ENCODE measurements at places on chromosomes 5 and 9. TPM values are rescaled to one million over a fixed set of nuclear protein-coding genes. Genes with fewer than 3 reads are reported as not detected.

GRCh38 chr9:9753266-9753665 lies 859.5 kb downstream of the PTPRD start:
- DNase-seq, result no peak

The PRKACG gene
- total RNA-seq, result not detected

DNA sequence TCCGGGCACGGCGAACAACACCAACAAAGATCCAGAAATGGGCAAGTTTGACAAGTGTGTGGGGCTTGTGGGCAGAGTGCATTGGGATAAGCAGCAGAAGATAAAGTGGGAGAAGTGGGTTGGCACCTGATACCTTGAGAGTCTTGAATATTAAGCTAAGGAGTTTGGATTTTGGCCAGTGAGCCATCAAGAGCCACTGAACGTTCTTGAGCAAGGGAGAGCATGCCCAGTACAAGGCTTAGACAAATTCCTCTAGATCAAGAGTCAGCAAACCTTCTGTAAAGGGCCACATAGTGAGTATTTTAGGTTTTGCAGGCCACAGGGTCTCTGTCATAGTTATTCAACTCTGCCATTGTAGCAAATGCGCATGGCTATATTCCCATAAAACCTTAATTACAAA lies 26.6 kb upstream of the TRMT10B start:
- DNase-seq, result no peak

The PAIP1 gene
- 221 TPM for total RNA-seq

The DND1 gene
- total RNA-seq, result 0.82 TPM

- DNase-seq, result no peak
These were observed 10.0 kb upstream of the ZNF131 start for GRCh38 chr5:43110606-43111170.

DNA sequence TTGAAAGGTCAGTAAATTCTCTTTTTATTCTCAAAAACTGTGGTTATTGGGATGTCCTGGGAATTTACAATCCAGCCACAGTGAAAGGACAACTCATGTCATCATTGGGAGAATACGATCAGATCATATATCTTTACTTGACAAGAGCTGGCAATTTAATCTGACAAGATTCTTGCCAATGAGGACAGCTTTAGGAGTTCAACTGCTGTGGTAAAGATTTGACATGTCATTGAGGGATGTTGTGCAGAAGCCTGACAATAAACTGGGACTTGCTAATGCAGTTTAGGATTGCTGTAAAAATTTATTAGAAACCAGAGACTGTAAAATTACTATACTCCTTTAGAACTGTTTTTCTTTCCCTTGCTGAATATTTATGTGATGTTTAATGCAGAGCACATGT lies 1131.0 kb downstream of the MAT2B start:
- no peak for DNase-seq
